ENCODE measurements at places on chromosomes 1 and 21. TPM values are rescaled to one million over a fixed set of nuclear protein-coding genes. Genes with fewer than 3 reads are reported as not detected.

GRCh38 chr1:64246294-64246917, 43.0 kb downstream of the UBE2U start:
- DNase-seq, result no peak

DNA sequence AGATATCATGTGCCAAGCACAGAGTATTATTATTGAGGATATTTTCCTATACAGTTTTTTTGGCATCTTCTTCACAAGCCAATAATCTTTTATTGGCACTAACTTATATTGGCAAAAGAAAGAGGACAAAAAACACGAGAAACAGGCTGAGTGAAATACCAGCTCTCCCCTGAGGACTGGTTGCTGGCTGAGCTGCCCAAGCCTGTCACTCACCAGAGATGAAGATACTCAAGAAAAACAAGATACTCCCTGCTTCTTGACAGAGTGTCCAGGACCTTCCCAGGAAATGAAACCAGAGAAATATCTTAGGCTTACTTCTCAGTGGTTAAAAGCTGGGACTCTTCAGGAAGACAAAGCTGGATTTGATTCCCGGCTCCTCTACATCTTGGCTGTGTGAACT, 35.9 kb upstream of the ATP1B1 start:
- DNase-seq, result no peak

- no peak for DNase-seq
These were observed 123.2 kb upstream of the HMCN1 start for GRCh38 chr1:185610954-185611353.

DNA sequence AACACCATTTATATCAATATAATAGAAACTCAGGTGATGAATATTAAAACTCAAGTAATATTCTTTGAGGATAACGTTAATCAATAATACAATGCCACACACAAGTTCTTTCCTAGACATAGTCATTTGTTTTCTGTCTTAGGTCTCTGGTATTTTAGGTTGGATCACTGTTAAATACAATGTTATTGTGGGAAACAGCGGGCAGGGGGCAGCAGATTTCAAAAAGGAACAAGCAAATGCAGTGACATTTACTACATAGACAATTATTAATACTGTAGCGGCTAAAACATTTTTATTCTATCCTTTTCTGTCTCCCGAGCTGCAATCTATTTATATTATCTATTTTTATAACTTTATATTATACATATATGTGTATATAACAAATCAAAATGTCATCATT, 186.4 kb upstream of the ZNHIT6 start:
- DNase-seq, result no peak

- no peak for DNase-seq
These were observed 3.1 kb downstream of the C1orf198 start for GRCh38 chr1:230865062-230865817.

DNA sequence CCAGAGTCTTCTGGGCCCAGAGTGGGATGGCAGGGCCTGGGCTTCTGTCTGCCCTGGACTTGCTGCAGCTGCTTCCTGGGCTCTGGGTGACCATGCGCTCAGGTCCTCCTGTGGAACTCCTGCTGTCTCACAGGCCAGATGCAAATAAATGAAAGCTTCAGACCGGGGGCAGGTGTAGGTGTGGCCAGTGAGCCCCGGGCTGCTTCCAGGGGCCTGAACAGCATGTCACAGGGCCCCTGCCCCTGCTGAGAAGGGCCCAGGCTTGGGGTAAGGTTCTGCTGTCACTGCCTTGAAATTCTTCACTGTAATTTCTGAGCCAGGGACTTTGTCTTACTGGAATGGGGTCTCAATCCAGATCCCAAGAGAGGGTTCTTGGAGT, 2.5 kb upstream of the PKNOX1 start:
- DNase-seq, result no peak

The NID1 gene
- 26.8 TPM for total RNA-seq
